Fibroblast of lung (primary cell): ENCODE measurements at places on chromosomes 16 and 17.
A peak's percentile ranks its signal among the peaks of the same experiment; 100 is the strongest.

GRCh38 chr16:687499-687898 lies 2.7 kb downstream of the WDR24 start:
- H3K4me1 ChIP-seq = peaks cover 9% of the 10 kb centered on the region
- no peak overlapping the region for H3K27ac ChIP-seq
- no peak for DNase-seq
- peaks cover 27% of the 10 kb centered on the region for H3K36me3 ChIP-seq
- H3K27me3 ChIP-seq = no peaks in the 10 kb centered on the region
- no peak overlapping the region for H3K4me3 ChIP-seq

DNA sequence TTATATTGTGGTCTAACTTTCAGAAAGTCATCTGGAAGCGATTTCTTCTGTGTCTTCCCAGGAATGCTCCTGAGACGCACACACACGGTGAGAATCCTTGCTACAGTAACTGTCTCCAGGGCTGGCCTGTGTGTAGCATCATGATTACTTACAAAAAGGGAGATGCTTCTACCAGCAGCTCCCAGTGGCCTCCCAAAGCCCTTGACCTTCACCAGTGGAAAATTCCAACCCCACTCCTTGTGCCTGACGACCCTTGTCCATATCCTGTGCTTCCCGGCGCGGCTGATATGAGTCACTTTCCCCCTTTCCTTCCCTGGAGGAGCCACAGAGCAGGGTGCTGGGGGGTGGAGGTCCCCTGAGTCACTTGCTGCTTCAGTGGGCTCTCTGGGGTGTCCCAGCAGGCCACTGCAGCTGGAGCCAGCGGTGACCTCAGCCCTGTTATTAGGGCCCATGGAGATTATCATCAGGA lies 22.1 kb upstream of the NAT9 start:
- no peaks in the 10 kb centered on the region for H3K27me3 ChIP-seq
- DNase-seq = peak; percentile 21
- H3K4me3 ChIP-seq = no peak overlapping the region
- no peak overlapping the region for H3K27ac ChIP-seq
- peaks cover 2% of the 10 kb centered on the region for H3K4me1 ChIP-seq

DNA sequence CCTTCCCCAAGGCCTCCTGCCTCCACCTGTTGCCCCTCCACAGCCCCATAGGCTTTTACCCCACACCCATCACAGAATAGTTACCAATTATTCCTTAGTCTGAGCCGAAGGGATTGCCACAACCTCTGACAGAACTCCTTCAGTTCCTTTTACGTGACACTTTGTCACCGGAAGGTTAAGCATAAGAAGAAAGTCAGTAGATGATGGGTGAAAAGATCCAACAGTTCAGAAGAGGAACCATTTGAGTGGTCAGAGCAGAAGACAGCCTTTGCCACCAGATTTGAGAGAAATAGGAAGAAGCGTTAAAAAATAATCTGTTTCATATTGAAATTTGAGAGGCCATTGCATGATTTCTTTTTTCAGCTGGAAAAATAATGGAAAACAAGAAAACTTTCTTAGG lies 1.2 kb downstream of the SRR start:
- H3K27me3 ChIP-seq = no peaks in the 10 kb centered on the region
- no peak overlapping the region for H3K4me3 ChIP-seq
- no peak for DNase-seq
- no peaks in the 10 kb centered on the region for H3K4me1 ChIP-seq

GRCh38 chr17:75590314-75590761 lies 2.7 kb downstream of the MYO15B start:
- no peak overlapping the region for H3K27ac ChIP-seq
- peaks cover 31% of the 10 kb centered on the region for H3K27me3 ChIP-seq
- no peak for DNase-seq
- no peak overlapping the region for H3K4me3 ChIP-seq
- H3K4me1 ChIP-seq = no peaks in the 10 kb centered on the region

GRCh38 chr16:18809165-18809564 lies 7.8 kb upstream of the ARL6IP1 start:
- no peak overlapping the region for H3K27ac ChIP-seq
- H3K27me3 ChIP-seq = no peaks in the 10 kb centered on the region
- peaks cover 5% of the 10 kb centered on the region for H3K36me3 ChIP-seq
- DNase-seq = no peak
- H3K4me3 ChIP-seq = no peak overlapping the region

DNA sequence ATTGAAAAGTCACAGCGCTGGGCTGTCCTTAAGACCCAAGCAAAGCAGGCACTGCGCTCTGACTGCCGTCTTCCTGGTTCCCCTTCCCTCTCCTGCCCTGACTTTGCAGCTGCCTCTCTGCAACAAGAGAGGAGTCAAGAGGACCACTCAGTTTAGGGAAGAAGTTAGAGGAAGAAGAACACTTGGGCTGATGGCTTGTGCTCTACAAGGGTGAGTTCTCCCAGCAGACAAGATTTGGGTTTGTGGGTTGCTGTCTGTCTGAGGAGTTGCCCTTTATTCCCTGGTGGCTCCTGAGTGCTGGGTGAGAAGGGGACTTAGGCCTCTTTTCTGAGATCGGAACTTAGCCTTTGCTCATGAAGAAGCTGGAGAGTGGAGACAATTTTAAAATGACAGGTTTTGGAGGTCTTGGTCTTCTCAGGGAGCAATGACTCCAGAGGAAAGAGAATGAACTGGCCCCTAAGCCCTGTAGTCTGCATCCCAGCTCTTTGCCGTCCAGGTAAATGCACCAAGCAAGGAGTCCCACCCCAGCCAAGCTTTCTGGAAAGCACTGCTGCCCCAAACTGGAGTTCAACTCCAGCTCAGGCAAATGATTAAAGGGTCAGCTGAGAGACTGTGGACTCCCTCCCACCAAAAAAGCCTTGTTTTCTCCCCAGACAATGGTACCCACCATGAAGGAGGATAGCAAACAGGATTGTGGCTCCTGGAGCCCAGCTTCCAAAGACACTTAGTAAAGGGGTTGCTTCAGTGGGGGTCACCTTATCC lies 2.7 kb upstream of the HOXB9 start:
- H3K36me3 ChIP-seq = no peaks in the 10 kb centered on the region
- H3K4me1 ChIP-seq = peaks cover 4% of the 10 kb centered on the region
- DNase-seq = no peak
- H3K27ac ChIP-seq = no peak overlapping the region
- H3K4me3 ChIP-seq = no peak overlapping the region

DNA sequence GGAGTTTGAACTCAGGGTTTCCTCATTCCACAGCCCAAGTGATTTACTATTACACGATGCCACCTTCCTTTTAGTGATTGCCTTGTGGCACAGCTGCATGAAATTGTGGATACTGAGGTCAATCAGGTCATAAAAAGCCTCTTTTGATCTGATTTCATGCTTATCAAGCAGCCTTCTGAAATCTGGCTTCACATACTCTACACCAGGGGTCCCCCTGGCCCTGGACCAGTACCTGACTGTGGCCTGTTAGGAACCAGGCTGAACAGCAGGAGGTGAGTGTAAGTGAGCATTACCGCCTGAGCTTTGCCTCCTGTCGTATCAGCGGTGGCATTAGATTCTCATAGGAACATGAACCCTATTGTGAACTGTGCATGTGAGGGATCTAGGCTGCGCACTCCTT lies 13.8 kb downstream of the SLFN5 start:
- DNase-seq = no peak
- H3K36me3 ChIP-seq = peaks cover 6% of the 10 kb centered on the region
- no peak overlapping the region for H3K27ac ChIP-seq
- peaks cover 11% of the 10 kb centered on the region for H3K4me1 ChIP-seq

- no peak overlapping the region for H3K27ac ChIP-seq
- no peak overlapping the region for H3K4me3 ChIP-seq
- H3K4me1 ChIP-seq = no peaks in the 10 kb centered on the region
These were observed 17.5 kb downstream of the OTOP3 start for GRCh38 chr17:74953134-74953687.

DNA sequence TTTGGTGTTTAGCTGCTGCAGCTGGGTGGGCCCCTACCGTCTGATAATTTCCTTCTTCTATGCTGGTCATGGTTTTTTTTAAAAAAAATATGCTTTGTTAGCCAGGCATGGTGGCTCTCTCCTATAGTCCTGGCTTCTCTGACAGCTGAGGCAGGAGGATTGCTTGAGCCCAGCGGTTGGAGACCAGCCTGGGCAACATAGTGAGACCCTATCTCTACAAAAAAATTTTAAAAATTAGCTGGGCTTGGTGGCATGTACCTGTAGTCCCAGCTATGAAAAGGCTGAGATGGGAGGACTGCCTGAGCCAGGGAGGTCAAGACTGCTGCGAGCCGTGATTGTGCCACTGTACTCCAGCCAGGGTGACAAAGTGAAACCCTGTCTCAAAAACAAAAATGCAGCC lies 19.4 kb downstream of the B4GALNT2 start:
- no peaks in the 10 kb centered on the region for H3K36me3 ChIP-seq
- no peaks in the 10 kb centered on the region for H3K27me3 ChIP-seq
- no peak overlapping the region for H3K4me3 ChIP-seq
- peaks cover 2% of the 10 kb centered on the region for H3K4me1 ChIP-seq

GRCh38 chr17:58232707-58233156 lies 5.7 kb upstream of the LPO start:
- no peaks in the 10 kb centered on the region for H3K36me3 ChIP-seq
- H3K27ac ChIP-seq = no peak overlapping the region
- H3K4me1 ChIP-seq = no peaks in the 10 kb centered on the region
- peaks cover 5% of the 10 kb centered on the region for H3K27me3 ChIP-seq

DNA sequence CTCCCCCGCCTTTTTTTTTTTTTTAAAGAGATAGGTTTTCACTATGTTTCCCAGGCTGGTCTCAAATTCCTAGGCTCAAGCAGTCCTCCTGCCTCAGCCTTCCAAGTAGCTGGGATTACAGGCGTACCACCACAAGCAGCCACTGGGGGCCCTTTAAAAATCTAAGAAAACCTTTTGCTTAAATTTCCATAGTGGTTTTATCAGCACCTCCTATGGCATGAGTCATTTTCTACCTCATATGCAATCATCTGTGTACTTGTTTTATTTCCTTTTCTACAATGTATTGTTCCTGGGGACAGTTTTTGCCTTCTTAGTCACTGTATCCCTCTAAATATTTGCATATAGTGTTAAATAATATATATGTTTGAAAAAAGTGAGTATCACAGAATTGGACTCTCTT lies 29.2 kb downstream of the GNA13 start:
- no peak overlapping the region for H3K27ac ChIP-seq
- H3K27me3 ChIP-seq = no peaks in the 10 kb centered on the region
- H3K4me1 ChIP-seq = peaks cover 9% of the 10 kb centered on the region

DNA sequence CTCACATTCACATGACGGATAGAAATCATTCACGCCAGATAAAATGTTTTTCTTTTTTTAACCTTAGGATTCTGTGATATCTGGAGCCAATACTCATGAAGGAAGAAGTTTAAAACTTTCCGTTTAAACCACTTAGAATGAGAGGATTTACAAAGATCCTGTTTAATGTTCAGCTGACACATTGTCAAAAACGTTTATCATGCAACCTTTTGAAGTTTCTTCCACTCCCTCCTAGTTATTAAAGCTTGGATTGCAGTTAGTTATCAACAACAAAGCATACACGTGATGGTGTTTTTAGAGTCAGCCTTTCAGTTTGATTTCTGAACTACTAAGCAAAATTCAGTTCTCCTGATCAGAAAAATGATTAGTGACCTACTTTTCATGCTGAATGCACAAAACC lies 143.3 kb upstream of the AXIN2 start:
- no peaks in the 10 kb centered on the region for H3K27me3 ChIP-seq
- no peak for DNase-seq
- H3K36me3 ChIP-seq = no peaks in the 10 kb centered on the region

DNA sequence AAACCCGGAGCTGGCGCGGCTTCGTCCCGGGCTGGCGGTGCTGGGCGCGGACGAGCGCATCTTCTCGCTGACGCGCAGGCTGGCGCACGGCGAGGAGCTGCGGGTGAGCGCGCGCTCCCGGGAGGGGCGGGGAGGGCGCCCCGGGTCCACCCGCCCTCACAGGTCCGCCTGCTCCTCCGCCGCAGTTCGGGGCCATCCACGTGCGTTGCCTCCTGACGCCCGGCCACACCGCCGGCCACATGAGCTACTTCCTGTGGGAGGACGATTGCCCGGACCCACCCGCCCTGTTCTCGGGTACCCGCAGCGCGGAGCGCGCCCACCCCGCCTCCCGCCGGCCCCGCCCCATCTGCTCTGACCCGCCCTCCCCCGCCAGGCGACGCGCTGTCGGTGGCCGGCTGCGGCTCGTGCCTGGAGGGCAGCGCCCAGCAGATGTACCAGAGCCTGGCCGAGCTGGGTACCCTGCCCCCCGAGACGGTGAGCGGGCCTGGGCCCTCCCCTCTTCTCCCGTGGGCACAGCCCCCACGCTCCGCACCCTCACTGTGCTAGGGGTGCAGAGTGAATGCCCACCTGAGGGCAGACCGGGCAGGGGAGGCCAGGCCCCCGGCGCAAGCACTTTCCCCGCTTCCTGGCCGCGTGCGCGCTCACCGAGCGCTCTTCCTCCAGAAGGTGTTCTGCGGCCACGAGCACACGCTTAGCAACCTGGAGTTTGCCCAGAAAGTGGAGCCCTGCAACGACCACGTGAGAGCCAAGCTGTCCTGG lies 1.4 kb downstream of the HAGHL start:
- peak; percentile 81 for DNase-seq
- no peaks in the 10 kb centered on the region for H3K27me3 ChIP-seq
- H3K27ac ChIP-seq = no peak overlapping the region
- peaks cover 10% of the 10 kb centered on the region for H3K36me3 ChIP-seq
- peak overlapping the region; percentile 19 for H3K4me3 ChIP-seq

- H3K27ac ChIP-seq = no peak overlapping the region
- H3K4me3 ChIP-seq = no peak overlapping the region
- H3K36me3 ChIP-seq = no peaks in the 10 kb centered on the region
- H3K4me1 ChIP-seq = no peaks in the 10 kb centered on the region
- no peak for DNase-seq
These were observed 2.5 kb upstream of the MYH4 start for GRCh38 chr17:10471858-10472257.

DNA sequence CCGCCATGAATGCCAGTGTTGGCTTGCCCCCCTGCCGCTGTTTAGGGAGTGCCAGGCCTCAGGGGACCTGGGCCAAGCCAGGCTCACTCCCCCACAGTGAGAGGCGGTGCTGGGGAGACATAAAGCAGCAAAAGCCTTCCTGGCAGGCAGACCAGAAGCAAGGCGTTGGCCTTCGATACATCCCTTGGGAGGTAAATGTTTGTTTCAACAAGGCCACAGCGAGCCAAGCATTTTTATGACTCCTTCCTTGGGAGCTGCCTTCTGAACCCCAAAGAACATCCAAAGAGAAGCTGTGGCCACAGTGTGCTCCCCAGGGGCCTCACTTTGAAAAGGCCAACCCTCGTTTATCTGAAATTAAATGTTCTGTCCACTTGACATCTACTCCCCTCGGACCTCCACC lies 119.7 kb upstream of the CIBAR2 start:
- no peak overlapping the region for H3K4me3 ChIP-seq
- H3K27ac ChIP-seq = peak overlapping the region; percentile 30
- DNase-seq = no peak
- peaks cover 43% of the 10 kb centered on the region for H3K4me1 ChIP-seq
- peaks cover 4% of the 10 kb centered on the region for H3K36me3 ChIP-seq
- H3K27me3 ChIP-seq = no peaks in the 10 kb centered on the region

DNA sequence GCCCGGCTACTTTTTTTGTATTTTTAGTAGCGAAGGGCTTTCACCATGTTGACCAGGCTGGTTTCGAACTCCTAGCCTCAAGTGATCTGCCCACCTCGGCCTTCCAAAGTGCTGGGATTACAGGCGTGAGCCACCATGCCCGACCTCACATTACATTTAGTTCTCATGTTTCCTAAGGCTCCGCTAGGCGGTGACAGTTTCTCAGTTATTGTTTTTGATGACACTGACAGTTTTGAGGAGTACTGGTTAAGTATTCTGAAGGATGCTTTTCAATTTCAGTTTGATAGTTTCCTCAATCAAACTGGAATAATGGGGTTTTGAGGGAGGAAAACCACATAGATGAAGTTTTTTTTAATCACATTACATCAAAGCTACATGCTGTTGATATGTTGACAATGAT lies 1028.5 kb downstream of the CDH8 start:
- DNase-seq = no peak
- H3K27ac ChIP-seq = no peak overlapping the region
- no peaks in the 10 kb centered on the region for H3K4me1 ChIP-seq

- H3K27ac ChIP-seq = no peak overlapping the region
- H3K36me3 ChIP-seq = no peaks in the 10 kb centered on the region
- DNase-seq = no peak
- H3K4me3 ChIP-seq = peak overlapping the region; percentile 20
These were observed 13.7 kb downstream of the GUCY2D start for GRCh38 chr17:8015957-8016631.
